CD4-positive, alpha-beta T cell treated with Interleukin-10 for 1 hour (primary cell): ENCODE measurements at places on chromosomes 5 and 9.

GRCh38 chr5:32383586-32383985 lies 61.0 kb downstream of the ZFR start:
- DNase-seq = no peak

DNA sequence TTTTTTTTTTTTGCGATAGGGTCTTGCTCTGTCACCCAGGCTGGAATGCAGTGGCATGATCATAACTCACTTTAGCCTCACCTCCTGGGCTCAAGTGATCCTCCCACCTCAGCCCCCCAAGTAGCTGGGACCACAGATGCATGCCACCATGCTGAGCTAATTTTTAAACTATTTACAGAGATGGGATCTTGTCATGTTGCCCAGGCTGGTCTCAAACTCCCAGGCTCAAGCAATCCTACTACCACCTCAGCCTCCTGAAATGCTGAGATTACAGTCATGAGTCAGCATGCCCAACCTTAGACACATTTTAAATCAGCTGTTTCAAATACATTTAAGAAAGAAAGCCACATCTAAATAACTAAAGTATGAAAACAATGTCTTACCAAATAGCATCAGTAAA lies 439.0 kb downstream of the EBF1 start:
- no peak for DNase-seq

- peak; percentile 3 for DNase-seq
Measured at GRCh38 chr9:6106711-6107339, 91.4 kb upstream of the RANBP6 start.

DNA sequence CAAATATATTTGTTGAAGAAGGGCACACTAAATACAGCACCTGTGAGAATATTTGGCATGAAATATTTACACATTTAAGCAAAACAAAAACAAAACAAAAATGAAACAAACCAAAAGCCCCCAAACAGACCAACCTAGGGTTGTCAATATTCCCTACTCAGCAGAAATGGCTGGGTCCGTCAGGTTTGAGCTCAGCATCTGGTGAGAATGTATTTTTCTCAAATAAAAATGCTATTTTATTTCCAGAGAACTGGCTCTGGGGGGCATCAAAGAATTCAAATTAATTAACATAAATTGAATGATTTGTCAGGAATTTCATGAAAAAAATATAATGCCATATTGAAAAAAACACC lies 142.8 kb upstream of the COL5A1 start:
- no peak for DNase-seq

GRCh38 chr5:175219366-175219765 lies 224.6 kb downstream of the DRD1 start:
- no peak for DNase-seq

GRCh38 chr5:78587775-78588291 lies 60.7 kb downstream of the LHFPL2 start:
- no peak for DNase-seq

GRCh38 chr9:116154976-116155697 lies 1.5 kb downstream of the PAPPA start:
- no peak for DNase-seq

DNA sequence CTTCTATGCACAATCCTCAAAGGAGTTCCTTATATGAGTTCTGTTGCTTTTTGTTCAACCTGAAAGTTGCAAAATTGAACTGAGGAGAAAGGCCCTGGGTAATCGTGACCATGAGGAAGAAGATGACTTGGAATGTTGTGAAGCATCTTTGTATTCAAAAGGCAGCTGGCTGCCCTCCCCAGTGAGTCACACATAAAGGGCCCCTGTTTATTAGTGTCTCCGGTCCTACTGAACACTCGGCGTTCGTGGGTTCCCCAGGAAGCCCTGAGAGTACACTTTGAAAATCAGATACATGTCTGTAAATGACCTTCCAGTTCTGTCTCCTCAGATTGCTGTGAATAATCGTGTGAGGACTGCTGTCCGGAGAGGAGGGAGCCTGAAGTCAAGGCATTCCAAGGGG lies 73.6 kb downstream of the C9orf153 start:
- no peak for DNase-seq

- DNase-seq = no peak
Measured at GRCh38 chr5:135643881-135644766, 65.3 kb upstream of the CXCL14 start.

DNA sequence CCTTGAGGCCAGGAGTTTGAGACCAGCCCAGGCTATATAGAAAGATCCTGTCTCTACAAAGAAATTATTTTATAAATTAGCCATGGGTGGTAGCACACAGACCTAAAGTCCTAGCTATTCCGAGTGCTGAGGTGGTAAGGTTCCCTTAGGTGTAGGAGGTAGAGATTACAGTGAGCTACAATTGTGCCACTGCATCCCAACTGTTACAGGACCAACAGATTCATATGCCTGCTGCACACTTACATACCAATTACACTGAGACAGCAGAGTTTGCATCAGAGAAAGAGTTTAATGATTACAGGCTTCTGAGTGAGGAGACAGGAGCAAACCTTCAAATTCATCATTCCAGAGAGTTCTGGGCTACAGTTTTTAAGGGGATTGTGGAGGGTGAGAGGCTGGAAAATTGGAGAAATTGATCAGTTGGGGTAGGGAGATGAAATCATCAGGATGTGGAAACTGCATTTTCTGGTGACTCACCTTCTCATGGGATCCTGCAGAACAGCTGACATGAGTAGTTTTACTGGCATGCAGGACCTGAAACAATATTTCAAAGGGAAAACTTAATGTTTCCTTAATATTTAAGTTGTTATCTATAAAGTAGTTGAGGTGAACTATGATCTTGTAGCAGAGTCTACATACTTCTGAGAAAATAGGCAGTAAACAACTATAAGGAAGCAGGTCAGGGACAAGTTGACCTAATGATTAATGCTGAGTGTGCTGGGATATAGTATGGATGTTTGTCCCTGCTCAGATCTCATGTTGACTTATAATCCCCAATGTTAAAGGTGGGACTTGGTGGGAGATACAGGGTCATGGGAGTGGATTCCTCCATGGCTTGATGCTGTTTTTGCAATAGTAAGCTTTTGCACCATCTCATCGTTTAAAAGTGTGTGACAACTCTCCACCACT lies 54.7 kb downstream of the ANXA2R start:
- no peak for DNase-seq

DNA sequence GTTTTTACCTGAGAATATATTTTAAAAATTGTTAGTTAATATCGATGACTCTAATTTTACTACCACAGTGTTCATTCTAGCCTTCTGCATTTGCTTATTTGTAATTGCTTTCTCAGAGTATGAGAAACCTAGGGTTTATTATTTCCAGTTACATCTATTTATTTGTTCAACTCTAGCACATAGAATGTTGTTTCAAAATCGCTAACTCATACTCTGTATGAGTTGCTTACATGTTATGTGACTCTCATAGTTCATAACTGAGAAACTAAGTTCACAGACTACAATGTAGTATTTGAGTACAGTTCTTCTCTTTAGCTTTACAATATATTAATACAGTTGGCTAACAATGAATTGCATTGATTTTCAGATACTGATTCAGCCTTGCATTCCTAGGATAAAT lies 103.2 kb downstream of the MACROH2A1 start:
- no peak for DNase-seq

DNA sequence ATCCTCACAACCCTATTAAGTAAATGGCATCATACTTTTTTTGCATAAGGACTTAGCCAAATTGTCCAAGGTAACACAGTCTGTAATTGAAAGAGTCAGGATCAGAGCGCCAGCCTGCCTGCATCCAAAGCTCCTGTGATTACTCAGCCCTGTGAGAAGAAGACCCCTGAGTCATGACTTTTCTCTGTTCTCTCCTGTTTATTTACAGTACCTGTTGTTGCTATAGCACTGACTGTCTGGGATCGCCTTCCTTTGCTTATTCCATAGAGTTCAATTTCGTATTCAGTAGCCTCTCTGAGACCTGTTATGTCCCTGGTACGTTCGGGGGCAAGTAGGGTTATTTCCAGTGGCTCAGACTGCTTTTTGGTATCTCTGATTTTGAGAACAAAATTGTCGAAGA lies 71.8 kb downstream of the TNC start:
- no peak for DNase-seq

DNA sequence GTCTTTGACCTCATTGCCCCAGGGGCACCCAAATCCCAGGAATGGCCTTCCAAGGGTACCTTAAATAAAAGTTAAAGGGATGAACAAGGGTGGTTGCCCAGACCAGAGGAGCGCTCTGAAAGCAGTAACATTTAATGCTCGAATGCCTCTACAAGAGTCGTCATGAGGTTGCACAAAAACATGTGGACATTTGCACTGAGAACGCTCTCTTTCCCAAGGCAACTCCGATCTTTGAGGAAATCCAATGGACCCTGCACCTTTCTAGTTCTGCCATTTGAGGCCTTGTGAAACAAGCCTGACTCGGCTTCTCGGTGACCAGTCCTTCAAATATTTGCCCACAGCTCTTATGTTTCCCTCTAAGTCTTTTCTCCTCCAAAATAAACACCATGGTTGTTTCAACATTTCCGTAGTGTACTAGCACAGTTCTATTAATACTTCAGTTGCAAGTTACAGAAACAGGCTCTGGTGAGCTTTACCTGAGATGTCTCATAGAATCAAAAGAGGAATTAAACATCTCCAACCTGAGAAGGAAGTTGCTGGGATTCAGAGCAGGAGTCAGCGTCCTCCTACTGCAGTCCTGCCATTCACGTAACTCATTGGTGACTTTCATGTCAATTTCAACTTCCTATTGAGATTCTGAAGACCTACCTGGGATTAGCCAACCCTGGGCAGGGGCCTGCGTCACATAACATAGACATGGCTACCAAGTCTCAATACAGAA lies 168.8 kb upstream of the RAI14 start:
- DNase-seq = no peak

DNA sequence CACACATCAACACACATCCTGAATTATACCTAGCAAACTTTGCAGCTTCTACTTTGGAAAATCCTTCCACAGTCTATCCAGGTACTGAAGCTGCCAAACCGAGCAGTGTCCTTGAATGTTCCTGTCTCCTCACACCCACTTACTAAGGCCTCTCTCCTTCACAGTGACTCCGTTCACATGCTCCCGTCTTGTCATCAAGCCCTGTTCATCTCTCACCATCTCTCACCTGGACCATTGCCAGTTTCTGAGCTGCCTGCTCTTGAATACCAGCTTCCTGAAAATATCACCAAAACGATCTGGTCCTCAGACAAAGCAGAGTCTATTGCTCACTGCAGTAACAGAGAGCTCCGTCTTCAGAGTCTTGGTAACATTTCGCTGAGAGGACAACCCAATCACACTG lies 57.4 kb downstream of the GCNT1 start:
- DNase-seq = peak; percentile 15

DNA sequence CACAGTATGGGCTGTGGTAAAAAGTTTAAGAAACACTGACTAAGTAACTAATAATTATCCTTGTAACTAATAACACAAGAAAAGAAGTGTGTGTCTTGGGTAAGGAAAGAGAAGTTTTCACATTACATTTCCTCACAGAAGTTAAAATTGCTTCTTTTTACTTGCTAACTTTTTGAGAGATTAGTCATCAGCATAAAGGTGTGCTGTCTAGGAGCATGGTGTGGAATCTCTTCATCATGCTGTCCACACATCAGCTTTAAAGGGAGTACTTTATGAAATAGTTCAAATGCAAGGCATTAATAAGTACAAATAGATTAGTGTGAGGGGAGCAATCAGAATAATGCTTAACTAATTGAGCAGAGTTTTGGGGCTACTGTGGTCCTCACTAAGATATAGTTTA lies 29.8 kb downstream of the WDR36 start:
- DNase-seq = no peak

GRCh38 chr5:94243612-94244011 lies 374.8 kb downstream of the KIAA0825 start:
- DNase-seq = no peak

GRCh38 chr5:166166071-166166470 lies 2125.4 kb upstream of the WWC1 start:
- DNase-seq = no peak

- DNase-seq = no peak
Measured at GRCh38 chr5:155982354-155982753, 344.6 kb upstream of the SGCD start.

DNA sequence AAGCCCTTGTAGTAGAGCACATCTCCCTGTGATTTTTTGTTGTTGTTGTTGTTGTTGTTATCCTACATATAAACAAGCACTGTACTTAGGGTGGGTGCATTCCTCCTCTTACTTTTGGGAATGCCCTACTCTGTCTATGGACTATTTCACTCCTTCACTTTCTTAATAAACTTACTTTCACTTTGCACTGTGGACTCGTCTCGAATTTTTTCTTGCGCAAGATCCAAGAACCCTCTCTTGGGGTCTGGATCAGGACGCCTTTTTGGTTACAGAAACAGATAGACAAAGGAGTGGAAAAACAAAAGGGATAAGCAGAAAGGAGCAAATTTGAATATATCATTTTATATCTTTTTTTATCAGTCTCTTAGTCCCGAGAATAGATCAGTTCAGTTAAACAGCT lies 14.4 kb upstream of the PAIP1 start:
- DNase-seq = no peak

- DNase-seq = no peak
Measured at GRCh38 chr5:71960195-71960594, 147.1 kb upstream of the MAP1B start.

GRCh38 chr5:15639288-15639687 lies 139.3 kb downstream of the FBXL7 start:
- no peak for DNase-seq

- DNase-seq = no peak
Measured at GRCh38 chr5:32273821-32274220, 38.9 kb downstream of the MTMR12 start.

DNA sequence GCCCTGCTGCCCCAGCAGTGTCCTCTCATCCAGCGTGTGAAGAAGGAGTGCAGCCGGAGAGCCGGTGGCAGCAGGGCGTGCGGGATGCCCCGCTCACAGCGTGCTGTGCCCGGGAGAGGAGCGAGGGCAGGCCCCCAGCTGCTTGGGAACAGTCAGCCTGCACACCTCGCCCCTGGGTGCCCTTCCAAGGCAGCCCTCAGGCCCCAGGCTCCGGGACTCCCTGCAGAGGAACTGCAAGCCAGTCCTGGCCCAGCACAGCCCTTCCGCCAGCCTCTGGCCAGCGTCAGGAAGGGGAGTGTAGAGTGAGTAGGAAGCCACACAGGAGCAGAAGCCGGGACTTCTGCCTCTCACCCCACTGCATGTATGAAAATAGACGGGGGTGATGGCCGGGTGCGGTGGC lies 43.5 kb downstream of the ADAMTS2 start:
- no peak for DNase-seq

DNA sequence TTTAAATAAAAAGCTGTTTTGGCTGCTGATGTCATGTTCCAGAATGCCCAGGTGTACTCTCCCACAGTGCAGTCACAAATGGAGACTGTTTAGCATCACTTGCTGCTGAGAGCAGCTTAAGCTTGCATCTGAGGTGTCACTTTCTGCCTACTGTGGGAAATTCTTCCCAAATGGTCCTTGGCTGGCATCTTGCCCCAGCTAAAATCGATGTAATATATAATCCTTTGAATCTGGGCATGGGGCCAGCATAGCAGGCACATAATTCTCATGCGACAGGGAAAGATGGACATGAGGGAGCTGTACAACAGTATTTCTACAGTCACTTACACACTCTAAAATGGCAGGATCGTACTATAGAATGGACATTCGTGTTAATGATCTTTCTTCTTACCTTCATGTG lies 144.3 kb downstream of the MACIR start:
- no peak for DNase-seq
